ENCODE measurements at places on chromosomes 16 and 17.

DNA sequence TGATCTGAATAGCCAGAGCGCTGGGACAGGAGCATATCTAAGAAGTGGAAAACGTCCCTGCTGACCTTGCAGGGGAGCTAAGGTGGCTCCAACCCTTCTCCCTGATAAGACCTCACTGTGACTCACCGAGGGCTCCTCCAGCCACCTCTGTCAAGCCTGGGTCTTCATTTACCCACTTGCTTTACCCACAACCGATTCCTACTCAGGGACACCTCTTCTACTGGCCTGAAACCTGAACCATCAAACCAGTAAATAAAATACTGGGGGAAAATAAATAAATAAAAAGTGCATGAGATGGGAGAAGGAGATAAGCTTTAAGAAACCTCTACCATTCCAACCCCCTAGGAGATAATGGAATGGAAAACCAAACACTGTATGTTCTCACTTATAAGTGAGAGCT lies 80.2 kb upstream of the ALOX12 start:
- DNase-seq = no peak

- DNase-seq = no peak
Measured at GRCh38 chr16:47247690-47248089, 103.9 kb upstream of the NETO2 start.

DNA sequence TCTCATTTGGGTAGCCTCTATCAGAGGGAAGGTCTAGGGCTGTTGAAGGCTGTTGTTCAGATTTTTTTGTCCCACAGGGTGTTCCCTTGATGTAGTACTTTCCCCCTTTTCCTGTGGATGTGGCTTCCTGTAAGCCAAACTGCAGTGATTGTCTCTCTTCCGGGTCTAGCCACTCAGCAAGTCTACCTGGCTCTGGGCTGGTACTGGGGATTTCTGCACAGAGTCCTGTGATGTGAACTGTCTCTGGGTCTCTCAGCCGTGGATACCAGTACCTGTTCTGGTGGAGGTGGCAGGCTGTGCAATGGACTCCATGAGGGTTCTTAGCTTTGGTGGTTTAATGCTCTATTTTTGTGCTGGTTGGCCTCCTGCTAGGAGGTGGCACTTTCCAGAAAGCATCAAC lies 23.3 kb upstream of the CCR7 start:
- DNase-seq = no peak

DNA sequence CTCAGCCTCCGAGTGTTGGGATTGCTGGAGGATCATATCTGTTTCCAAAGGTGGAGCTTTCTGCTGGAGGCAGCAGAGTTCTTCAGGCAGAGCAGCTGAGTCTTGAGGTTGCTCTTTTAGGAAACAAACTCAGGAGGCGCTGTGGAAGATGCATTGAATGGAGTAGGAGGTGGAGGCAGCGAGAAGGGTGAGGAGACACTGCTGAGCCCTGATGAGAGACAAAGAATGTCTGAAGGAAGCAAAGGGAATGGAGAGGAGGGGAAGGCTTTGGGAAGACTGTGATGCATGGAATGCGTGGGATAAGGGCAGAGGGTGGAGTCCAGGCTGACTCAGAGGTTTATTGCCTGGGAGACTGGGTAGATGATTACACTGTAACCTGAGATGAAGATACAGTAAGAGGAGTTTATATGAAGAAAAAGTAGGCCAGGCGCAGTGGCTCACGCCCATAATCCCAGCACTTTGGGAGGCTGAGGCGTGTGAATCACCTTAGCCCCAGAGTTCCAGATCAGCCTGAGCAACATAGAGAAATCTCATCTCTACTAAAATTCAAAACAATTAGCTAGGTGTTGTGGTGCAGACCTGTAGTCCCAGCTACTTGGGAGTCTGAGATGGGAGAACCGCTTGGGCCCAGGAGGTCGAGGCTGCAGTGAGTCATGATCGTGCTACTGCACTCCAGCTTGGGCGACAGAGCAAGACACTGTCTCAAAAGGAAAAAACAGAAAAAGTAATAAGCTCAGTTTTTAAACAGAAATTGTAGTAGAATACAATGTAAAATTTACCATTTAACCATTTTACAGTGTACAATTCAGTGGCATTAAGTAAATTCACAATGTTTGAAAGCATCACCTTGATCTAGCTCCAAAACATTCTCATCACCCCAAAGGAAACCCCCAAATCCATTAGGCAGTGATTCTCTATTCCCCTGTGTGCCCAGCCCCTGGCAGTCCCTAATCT lies 17.8 kb upstream of the TMEM219 start:
- no peak for DNase-seq

DNA sequence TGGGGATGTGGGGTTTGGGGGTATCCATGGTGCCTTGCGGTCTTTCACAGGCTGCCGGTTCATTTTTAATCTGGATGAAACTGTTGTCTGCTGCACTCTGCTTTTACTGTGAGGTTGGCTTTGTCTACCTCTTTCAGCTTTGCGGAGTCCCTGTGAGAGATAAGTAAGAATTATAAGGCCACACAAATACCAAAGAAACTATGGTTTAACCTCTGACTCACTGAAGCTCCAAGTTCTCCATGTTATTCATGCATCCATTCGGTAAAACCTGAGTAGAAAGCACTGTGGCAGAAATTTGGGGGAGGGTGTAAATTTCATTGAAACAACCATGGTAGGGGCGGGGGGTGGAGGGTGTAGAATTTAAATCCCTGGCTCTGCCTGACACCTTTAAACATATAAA lies 30.5 kb downstream of the KIAA0753 start:
- no peak for DNase-seq
